Breast epithelium (tissue), 4 donors: ENCODE measurements at places on chromosomes 3 and 15. TPM values are rescaled to one million over a fixed set of nuclear protein-coding genes. Genes with fewer than 3 reads are reported as not detected.

DNA sequence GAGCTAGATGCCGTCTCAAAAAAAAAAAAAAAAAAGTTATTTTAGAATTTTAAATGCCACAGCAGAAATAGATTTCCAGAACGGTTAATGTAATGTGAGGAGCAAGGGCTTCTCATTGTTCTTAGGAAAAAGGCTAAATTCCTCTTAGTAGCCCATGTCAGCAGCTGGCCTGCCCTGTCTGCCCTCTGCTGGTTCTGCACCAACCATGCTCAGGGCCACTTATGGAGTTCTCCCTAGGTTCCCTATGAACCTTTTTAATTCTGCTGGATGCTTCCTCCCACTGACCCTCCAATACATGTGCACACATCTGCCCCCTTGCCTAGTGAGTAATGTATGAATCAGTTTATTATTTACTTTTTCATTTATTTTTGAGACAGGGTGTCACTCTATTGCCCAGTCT, 32.2 kb upstream of the DPPA4 start:
- no peaks in the 10 kb centered on the region for H3K27me3 ChIP-seq
- DNase-seq = no peak
- no peaks in the 10 kb centered on the region for H3K36me3 ChIP-seq
- H3K27ac ChIP-seq = no peak overlapping the region
- H3K4me1 ChIP-seq = no peaks in the 10 kb centered on the region
- H3K4me3 ChIP-seq = no peak overlapping the region

P2RY12 gene
- total RNA-seq = 3.7 TPM

GRCh38 chr15:29889542-29890329, 67.5 kb upstream of the TJP1 start:
- H3K27ac ChIP-seq = no peak overlapping the region
- no peaks in the 10 kb centered on the region for H3K27me3 ChIP-seq
- H3K4me1 ChIP-seq = no peaks in the 10 kb centered on the region
- H3K36me3 ChIP-seq = no peaks in the 10 kb centered on the region

DNA sequence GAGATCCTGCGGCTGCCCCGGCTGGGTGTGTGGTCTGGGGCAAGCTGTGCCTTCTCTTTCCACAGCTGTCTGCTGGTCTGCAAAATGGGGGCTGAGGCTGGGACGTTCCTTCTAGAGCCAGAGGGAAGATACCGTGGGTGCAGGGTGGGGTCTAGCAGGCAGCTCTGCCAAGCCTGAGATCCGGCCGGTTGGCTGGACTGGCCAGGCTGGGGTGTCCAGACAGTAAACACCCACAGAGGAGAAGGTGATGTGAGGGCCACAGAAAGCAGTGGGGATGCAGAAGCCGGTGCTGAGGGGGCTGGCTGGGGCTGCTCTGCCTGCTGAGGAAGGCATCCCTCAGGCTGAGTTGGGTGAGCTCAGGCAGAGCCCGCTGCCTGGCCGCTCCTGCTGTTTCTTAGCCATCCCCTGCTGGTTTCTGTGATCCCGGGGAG, 46.1 kb downstream of the FBLN2 start:
- no peak overlapping the region for H3K4me3 ChIP-seq
- H3K4me1 ChIP-seq = no peaks in the 10 kb centered on the region
- H3K27me3 ChIP-seq = no peaks in the 10 kb centered on the region
- no peaks in the 10 kb centered on the region for H3K36me3 ChIP-seq
- no peak overlapping the region for H3K27ac ChIP-seq

DNA sequence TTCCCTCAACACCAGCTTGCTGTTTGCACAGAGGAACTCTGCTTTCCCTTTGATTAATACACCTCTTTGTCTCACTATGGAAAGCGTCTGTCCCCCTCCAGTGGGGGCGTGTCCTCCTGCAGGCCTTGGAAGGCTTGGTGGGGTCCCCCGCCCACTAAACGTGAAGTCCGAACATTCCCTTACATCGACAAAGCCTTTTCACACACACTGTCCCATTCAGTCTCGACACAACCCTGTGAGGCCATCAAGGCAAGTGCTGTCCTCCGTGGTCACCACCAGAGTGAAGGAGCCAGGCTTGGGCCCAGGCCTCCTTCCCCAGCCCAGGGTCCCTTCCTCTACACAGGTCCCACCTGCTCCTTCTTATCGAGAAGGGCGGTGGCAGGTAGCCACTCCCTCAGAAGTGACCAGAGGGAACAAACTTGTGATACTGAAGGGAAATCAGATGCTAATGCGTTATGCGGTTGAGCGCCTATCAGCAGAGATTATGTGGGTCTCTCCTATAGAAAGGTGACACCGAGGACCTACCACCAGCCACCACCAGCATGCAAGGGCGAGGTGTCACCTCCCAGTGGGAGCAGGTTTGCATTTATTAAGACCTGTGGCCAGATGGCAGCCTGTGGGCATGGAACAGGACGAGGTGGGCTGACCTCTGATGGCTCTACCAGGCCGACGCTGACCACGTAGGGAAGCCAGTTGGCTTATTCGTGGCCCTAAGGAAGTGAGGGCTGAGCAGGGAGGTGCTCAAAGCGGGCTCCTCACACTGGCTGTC, 6.6 kb downstream of the NRROS start:
- no peaks in the 10 kb centered on the region for H3K4me1 ChIP-seq
- DNase-seq = no peak
- no peaks in the 10 kb centered on the region for H3K36me3 ChIP-seq

DNA sequence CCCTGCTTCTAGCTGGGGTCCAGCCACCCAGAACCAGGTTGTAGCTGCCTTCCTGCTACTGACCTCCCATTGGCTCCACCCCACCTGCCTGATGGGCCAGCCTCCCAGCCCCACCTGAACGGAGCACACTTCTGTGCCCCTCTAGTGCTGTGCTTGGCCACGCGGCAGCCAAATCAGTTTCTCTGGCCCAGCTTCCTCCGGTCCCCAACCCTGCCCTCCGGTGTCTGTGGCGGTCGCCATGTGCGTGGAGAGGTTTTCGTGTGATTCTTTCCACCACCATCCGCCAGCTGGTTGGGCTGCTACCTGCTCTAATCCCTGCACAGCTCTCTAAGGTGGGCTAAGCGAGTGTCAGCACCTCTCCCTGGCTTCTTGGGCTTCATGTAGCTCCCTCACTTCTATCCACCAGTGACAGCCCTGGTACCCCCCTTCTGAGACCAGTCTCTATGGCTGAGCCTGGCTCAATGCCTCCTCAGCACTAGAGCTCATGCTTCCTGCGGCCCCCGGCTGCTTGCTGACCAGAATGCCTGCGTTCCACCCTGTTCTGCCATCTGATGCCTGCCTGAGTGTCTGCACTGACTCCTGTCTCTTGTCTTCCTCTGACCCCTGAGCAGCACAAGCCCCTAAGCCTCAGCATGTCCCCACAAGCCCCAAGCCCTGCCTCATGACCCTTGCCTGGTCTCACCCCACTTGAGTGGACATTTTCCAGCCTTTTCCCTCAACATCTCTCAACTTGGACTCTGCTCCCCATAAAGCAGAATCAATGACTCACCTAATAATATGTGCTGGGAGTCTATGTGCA, 23.2 kb upstream of the MAGEF1 start:
- H3K4me3 ChIP-seq = no peak overlapping the region
- H3K27me3 ChIP-seq = no peaks in the 10 kb centered on the region
- H3K4me1 ChIP-seq = no peaks in the 10 kb centered on the region
- no peaks in the 10 kb centered on the region for H3K36me3 ChIP-seq
